ENCODE measurements at places on chromosomes 13 and 19.

GRCh38 chr19:30317403-30317802 is 54.8 kb upstream of the ZNF536 start:
- H3K27ac ChIP-seq: no peak overlapping the region
- H3K4me1 ChIP-seq: no peaks in the 10 kb centered on the region
- no peak overlapping the region for H3K4me3 ChIP-seq
- no peak for DNase-seq

GRCh38 chr13:76466043-76466442 is 420.2 kb downstream of the KCTD12 start:
- no peak overlapping the region for H3K4me3 ChIP-seq
- no peak overlapping the region for H3K27ac ChIP-seq
- H3K4me1 ChIP-seq: no peaks in the 10 kb centered on the region
- H3K27me3 ChIP-seq: peaks cover 4% of the 10 kb centered on the region
- no peaks in the 10 kb centered on the region for H3K36me3 ChIP-seq
- DNase-seq: no peak

- peaks cover 22% of the 10 kb centered on the region for H3K4me1 ChIP-seq
- H3K27ac ChIP-seq: no peak overlapping the region
- H3K27me3 ChIP-seq: peaks cover 6% of the 10 kb centered on the region
- H3K4me3 ChIP-seq: no peak overlapping the region
- no peaks in the 10 kb centered on the region for H3K36me3 ChIP-seq
- DNase-seq: no peak
Measured at GRCh38 chr19:42532891-42533290, 4.6 kb upstream of the CEACAM1 start.

DNA sequence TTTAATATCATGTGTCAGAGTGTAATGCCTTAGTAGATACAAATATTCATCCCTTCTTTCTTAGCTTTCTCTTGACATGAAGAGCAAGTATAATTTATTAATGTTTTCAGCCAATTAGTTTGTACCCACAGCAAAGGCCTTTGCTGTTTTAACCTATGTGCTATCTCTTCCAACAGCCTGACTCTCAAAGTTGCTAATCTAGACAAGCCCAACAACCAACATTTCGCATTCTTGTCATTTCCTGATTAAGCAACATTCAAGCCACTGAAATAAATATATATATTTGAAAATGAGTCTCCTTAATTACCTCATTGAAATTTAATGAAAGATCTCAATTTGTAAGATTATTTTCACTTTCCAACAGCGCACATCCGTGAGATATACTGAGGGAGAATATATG is 18.5 kb downstream of the EPSTI1 start:
- H3K4me3 ChIP-seq: no peak overlapping the region
- no peaks in the 10 kb centered on the region for H3K27me3 ChIP-seq
- peaks cover 26% of the 10 kb centered on the region for H3K4me1 ChIP-seq

GRCh38 chr19:43534816-43535761 is 2.1 kb downstream of the ZNF575 start:
- peak overlapping the region; percentile 21 for H3K27ac ChIP-seq
- peak; percentile 43 for DNase-seq
- H3K4me3 ChIP-seq: no peak overlapping the region
- H3K27me3 ChIP-seq: no peaks in the 10 kb centered on the region

DNA sequence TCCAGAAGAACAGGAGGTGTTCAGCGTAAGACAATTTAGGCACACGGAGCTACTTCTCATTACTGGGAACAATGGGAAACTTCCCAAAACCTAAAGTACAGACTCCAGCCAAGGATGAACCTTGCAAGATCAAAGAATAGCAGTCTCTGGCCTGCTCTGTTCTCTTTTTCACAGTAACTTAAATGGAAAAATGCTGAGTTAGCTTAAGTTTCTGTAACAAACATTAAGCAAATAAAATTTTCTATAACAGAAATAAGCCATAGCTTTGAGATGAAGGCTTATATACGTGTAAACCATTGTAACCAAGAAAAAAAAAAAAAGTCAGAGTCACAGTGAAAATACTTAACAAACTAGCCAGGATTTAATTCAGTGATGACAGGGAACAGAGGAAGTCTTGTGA is 18.2 kb upstream of the ZNF460 start:
- H3K36me3 ChIP-seq: peaks cover 39% of the 10 kb centered on the region
- no peaks in the 10 kb centered on the region for H3K27me3 ChIP-seq
- H3K27ac ChIP-seq: no peak overlapping the region

DNA sequence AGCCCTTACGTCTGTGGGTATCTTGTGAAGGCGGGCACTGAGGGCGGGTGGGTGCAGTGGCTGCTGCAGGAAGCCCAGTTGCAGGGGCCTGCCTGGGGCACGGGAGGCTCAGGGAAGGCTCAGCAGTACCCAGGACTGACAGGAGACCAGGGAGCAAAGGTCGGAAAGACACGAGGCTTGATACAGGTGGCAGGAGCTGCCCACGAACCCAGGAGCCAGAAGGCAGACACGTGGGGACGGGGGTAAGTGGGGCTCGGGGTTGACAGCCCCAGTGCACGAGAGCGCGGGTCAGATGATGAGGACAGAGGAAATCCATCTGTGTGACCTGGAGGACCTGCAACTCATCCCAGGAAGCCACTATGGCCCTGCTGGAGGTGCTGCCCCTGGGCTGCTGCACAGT is 25.3 kb downstream of the ELAVL1 start:
- H3K27me3 ChIP-seq: no peaks in the 10 kb centered on the region
- no peak for DNase-seq
- no peaks in the 10 kb centered on the region for H3K4me1 ChIP-seq
- H3K4me3 ChIP-seq: no peak overlapping the region
- H3K27ac ChIP-seq: no peak overlapping the region

DNA sequence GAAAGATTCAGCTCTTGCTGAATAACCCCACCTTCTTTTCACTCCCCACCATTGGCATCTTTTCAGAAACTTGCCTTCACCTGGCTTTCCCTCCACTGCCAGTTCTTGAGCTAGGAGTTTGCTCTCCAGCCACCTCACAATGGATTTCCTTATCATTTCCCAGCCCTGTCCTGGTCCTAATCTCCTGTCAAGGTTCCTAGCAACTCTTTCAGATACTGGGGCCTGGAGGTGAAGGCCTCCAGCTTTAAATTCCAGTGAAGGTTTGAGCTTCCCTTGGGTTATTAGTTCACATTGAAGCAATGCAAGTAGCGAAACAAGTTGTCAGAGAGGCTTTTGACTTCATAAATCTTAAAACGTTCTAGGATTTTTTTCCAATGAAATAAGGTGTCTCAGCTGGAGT is 320.8 kb upstream of the MAB21L1 start:
- no peaks in the 10 kb centered on the region for H3K36me3 ChIP-seq
- H3K4me1 ChIP-seq: no peaks in the 10 kb centered on the region
- no peak for DNase-seq
- H3K27ac ChIP-seq: no peak overlapping the region

- peaks cover 10% of the 10 kb centered on the region for H3K27me3 ChIP-seq
- no peak within 1 kb of the TSS for H3K4me3 ChIP-seq
- no peak for DNase-seq
- H3K36me3 ChIP-seq: no peaks in the 10 kb centered on the region
- H3K27ac ChIP-seq: no peak within 1 kb of the TSS
- H3K4me1 ChIP-seq: peaks cover 5% of the 10 kb centered on the region
Measured at GRCh38 chr19:2359992-2360685, at the start of gene TMPRSS9. TMPRSS9 (plus strand) TSS chr19:2360265; CDS start chr19:2389786, 29,521 bp downstream.

GRCh38 chr13:110119935-110120905 is 186.7 kb downstream of the COL4A1 start:
- H3K27me3 ChIP-seq: peaks cover 9% of the 10 kb centered on the region
- DNase-seq: no peak
- H3K4me1 ChIP-seq: no peaks in the 10 kb centered on the region
- no peak overlapping the region for H3K27ac ChIP-seq
- H3K4me3 ChIP-seq: no peak overlapping the region

- H3K27ac ChIP-seq: no peak overlapping the region
- no peaks in the 10 kb centered on the region for H3K27me3 ChIP-seq
- H3K4me1 ChIP-seq: no peaks in the 10 kb centered on the region
- H3K4me3 ChIP-seq: no peak overlapping the region
- no peak for DNase-seq
- H3K36me3 ChIP-seq: peaks cover 69% of the 10 kb centered on the region
Measured at GRCh38 chr19:46386996-46387712, 26.2 kb downstream of the CCDC8 start.

GRCh38 chr13:65133094-65133493 is 2097.0 kb downstream of the PCDH9 start:
- no peaks in the 10 kb centered on the region for H3K4me1 ChIP-seq
- H3K4me3 ChIP-seq: no peak overlapping the region
- no peak for DNase-seq
- H3K36me3 ChIP-seq: no peaks in the 10 kb centered on the region
- no peaks in the 10 kb centered on the region for H3K27me3 ChIP-seq
- no peak overlapping the region for H3K27ac ChIP-seq

GRCh38 chr13:45364876-45365557 is 24.0 kb upstream of the TPT1 start:
- H3K27ac ChIP-seq: peak overlapping the region; percentile 74
- H3K4me1 ChIP-seq: peaks cover 78% of the 10 kb centered on the region
- no peak for DNase-seq
- H3K4me3 ChIP-seq: no peak overlapping the region

DNA sequence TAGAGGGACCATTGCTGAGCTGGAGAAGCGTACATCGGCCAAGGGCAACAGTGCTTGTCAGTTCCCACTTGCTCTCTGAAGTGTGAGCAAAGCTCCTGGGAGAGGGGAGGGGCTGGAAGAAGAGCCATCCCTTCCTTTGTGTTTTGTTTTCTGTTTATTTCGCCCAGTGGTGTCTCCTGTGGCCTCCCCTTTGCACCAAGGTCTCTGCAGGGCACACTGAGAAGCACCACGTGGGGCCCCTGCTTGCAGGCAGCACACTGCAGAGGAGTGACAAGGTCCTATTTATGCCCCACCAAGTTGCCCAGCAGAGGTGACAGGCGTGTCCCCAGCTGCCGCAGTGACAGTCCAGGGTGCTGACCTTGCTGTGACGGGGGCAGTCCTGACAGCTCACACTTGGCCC is 24.0 kb downstream of the GRIN2D start:
- peaks cover 38% of the 10 kb centered on the region for H3K4me1 ChIP-seq
- DNase-seq: no peak
- no peak overlapping the region for H3K4me3 ChIP-seq
- no peaks in the 10 kb centered on the region for H3K36me3 ChIP-seq
- H3K27ac ChIP-seq: no peak overlapping the region
- peaks cover 28% of the 10 kb centered on the region for H3K27me3 ChIP-seq

Measured in activated CD8-positive, alpha-beta T cell treated with anti-CD3 and anti-CD28 coated beads, Interleukin-2, amount 10 ng/mL, durations not matched to agents 7 days and 5 days (primary cell).